Kidney epithelial cell (primary cell): ENCODE measurements at places on chromosomes 2 and 18. TPM values are rescaled to one million over a fixed set of nuclear protein-coding genes. Genes with fewer than 3 reads are reported as not detected.
A peak's percentile ranks its signal among the peaks of the same experiment; 100 is the strongest.

- peak; percentile 51 for DNase-seq
These were observed 68.1 kb upstream of the CSRNP3 start for GRCh38 chr2:165401285-165401852.

DNA sequence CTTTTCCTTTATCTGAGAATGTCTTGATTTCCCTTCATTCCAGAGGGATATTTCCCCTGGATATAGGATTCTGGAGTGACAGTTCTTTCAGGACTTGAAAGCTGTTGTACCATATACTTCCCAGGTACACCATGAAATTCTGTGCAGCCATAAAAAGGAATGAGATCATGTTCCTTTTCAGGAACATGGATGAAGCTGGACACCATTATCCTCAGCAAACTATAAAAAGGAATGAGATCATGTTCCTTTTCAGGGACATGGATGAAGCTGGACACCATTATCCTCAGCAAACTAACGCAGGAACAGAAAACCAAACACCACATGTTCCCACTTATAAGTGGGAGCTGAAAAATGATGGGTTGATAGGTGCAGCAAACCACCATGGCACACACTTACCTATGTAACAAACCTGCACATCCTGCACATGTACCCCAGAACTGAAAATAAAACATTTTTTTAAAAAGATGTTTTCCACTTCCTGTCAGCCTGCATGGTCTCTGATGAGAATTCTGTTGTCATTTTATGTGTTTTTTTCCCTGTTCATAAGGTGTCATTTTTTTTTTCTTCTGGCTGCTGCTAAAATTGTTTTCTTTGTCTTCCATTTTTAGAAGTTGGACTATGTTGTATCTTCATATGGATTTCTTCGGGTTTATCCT is 133.3 kb downstream of the DNAH6 start:
- DNase-seq = no peak

DNA sequence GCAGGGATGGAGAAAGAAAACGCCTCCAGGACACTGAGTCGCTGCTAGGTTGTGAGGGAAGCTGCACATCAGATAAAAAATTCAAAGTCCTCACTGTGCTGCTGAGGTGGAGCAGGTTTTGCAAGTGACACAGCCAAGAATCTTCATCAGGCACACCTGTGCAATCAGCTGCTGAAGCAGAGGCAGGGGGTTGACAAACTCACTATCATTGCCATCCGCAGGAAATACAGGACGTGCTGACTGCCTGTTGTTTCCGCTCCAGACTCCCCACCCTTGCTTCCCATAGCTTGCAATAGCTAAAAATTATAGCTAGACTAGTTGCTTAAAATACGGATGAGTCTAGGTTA is 147.8 kb upstream of the FHL2 start:
- no peak for DNase-seq

The PIEZO2 gene
- 1.1 and 1.8 TPM in 2 replicates for total RNA-seq

DNA sequence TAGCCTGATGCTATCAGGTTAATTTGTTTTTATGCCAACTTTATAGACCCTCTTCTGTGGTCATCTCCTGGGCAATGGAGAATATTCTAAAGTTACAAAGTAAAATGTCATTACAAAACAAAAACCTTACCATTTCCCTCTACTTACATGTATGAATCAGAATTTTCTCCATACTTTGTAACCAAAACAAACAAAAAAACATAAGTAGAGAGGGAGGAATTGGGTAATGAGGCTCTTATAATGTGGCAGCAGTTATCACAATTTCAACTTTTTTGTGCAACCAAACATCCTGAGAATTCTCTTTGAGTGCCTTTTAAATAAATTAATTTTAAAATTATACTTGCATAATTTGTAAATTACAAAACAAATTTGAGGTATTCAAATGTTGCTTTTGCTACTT is 332.8 kb downstream of the TXNL1 start:
- DNase-seq = no peak

The ABHD1 gene
- total RNA-seq = not detected in 2 replicates

- no peak for DNase-seq
These were observed 130.7 kb upstream of the TPO start for GRCh38 chr2:1282552-1282951.

The GPR55 gene
- not detected in 2 replicates for total RNA-seq

The TUBA4B gene
- not detected in 2 replicates for total RNA-seq

The ABCG5 gene
- not detected in 2 replicates for total RNA-seq

DNA sequence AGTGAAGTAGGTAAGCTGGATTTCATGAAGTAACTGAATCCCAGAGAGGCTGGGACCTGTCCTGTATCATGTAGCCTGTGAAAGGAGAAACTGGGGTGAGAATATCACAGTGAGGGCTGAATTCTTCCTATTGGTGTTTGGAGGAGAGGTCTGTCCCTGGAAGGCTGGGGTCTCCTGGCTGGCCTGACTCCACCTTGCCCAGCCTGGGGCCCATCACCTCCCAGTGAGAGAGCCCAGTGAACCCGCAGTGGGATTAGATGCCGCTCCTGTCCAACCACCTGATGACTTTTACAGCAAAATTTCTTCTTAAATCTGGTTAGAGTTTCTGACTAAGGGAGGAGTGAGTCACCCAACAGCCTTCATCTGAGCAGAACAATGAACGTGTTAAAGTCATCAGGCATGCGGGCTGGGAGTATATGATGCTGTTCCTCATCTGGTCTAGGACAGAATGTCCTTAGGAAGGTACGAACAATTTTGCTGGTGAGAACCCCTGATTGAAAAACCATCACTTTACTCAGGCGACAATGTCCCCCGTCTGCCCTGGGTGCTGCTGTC is 152.9 kb downstream of the LPIN1 start:
- DNase-seq = peak; percentile 37

DNA sequence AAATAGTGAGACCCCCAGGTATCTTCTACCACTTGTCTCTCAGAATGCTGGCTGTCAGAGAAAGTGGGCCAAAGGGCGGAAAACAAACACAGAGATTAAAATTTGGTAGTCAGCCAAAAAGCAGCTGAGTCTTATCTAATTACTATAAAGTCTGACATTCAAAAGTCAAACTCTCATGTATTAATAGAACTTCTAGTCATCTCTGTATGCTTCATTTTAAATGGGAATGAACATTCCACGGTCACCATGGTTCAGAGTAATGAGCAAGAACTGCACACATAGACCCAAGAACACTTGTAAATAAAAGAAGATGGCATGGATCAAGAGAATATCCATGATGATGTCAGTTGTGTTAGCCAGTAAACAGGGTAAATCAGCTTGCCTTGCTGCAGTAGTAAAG is 1267.0 kb upstream of the CHAC2 start:
- no peak for DNase-seq

The MYO7B gene
- 0.50 and 0.62 TPM in 2 replicates for total RNA-seq

GRCh38 chr2:138610201-138610953 is 108.8 kb downstream of the SPOPL start:
- no peak for DNase-seq

The RUFY4 gene
- not detected in 2 replicates for total RNA-seq

DNA sequence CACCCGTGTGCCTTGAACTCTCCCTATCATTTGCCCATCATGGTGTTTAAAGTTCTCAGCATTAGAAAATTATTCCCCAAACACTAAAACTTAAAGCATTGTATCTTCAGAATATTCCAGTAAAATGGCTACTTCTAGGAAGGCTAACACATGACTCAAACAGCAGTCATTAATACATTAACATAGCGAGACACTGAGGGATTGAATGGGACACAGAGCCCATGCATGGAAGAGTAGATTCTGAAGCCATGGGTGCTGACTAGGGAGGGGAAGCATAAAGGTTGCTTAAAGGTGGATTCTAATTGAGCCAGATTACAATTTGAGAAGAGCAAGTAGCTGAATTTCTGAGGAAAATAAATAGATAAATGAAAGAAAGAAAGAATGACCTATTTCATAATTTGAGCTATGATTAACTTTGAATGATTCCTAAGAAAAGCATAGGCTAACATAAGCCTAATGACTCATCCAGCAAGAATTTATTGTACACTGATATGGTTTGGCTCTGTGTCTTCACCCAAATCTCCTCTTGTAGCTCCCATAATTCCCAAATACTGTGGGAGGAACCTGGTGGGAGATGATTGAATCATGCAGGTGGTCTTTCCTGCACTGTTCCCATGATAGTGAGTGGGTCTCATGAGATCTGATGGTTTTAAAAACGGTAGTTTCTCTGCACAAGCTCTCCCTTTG is 79.8 kb upstream of the PIK3C3 start:
- DNase-seq = no peak

The SLC4A5 gene
- 1.2 and 1.8 TPM in 2 replicates for total RNA-seq

GRCh38 chr18:74982946-74983635 is 225.8 kb downstream of the PTGR3 start:
- no peak for DNase-seq

The FKBP1B gene
- total RNA-seq = 24.6 and 26.0 TPM in 2 replicates
